AG09319 (cell line): ENCODE measurements at places on chromosomes 2 and 18.
A peak's percentile ranks its signal among the peaks of the same experiment; 100 is the strongest.

- no peak for DNase-seq
Measured at GRCh38 chr2:30709516-30709915, 97.7 kb downstream of the CAPN13 start.

- no peak for DNase-seq
Measured at GRCh38 chr2:156896294-156896693, 361.2 kb upstream of the GALNT5 start.

DNA sequence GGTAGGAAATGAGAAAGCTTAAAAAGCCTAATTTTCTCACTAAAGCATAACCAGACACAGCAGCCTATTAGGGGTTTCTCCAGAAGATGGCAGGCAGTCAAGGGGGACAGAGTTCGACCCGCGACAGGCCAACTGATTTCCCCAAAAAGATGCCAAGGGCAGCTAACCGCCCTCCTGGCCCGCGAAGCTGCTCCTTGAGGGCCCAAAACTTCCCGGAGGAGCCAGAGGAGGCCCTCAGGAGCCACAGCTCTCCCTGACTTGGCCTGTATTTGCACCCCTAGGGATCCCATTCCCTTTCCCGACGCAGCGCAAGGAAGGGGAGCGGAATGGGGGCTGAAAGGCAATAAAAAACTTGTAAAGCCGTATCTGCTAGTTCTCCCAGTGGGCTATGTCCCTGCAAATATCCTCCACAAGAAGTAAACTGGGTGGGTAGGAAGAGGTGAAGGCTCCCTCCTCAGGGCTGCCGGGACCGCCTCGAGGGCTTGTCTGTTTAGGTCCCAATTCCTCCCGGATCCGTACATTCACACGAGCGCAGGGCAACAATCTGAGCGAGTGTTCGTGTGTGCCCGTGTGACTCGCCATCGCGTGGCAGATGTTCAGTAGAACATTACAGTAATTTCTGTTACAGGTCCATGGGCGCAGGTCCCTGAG is 756 bp upstream of the NAGK start:
- no peak for DNase-seq

DNA sequence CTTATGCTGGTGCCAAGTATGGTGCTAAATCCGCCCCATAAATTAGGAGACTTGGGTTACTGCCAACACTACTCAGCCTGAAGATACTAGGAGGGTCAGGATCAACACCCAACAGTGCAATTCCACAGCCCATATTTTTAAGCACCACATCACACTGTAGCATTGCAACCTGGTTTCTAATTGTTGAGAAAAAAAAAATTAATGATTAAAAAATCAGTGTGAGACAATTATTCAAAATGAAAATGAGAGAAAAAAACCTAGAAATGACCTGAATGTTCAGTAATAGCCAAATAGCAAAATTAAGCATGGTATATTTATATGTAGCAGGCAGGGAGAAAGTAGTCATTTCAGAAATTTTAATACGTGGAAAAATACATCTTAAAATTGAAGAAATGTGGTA is 29.2 kb upstream of the HNRNPLL start:
- DNase-seq: no peak

DNA sequence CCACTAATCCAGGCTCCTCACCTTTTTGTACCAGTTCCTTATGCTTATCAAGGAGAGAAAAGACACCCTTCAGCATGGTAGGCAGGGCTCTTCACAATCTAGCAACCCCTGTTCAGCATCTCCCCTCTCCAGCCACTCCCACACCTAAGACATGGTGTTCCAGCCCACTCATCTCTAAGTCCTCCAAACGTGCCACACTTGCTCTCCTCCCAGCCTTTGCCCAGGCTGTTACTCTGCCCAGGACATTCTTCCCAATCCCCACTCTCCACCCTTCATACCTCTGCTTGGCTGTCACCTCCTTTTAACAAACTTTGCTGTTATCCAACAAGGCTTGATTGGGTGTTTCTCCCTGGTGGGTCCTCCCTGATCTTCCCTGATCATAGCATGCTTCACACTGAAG is 270.6 kb upstream of the CHAC2 start:
- no peak for DNase-seq

DNA sequence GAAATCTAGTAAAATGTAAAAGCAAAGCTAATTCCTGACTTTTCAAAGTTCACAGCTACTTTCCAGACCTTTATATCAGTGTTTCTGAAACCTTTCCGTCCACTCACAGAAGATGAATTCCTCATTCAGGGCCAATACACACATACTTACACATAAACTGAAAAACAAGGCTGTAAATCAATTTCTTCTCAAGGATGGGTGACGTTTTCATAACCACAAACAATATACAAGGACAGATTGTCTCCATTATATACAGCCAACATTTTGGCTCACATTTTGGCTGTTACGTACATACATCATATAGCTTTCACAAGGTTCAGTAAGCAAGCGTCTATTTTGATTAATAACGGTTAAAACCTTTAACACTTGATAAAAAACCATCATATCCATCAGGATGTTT is 1.4 kb downstream of the RPRD1A start:
- no peak for DNase-seq

GRCh38 chr2:216621292-216621691 is 11.9 kb upstream of the IGFBP2 start:
- DNase-seq: no peak

- DNase-seq: no peak
Measured at GRCh38 chr2:177501186-177501585, 108.6 kb downstream of the AGPS start.

DNA sequence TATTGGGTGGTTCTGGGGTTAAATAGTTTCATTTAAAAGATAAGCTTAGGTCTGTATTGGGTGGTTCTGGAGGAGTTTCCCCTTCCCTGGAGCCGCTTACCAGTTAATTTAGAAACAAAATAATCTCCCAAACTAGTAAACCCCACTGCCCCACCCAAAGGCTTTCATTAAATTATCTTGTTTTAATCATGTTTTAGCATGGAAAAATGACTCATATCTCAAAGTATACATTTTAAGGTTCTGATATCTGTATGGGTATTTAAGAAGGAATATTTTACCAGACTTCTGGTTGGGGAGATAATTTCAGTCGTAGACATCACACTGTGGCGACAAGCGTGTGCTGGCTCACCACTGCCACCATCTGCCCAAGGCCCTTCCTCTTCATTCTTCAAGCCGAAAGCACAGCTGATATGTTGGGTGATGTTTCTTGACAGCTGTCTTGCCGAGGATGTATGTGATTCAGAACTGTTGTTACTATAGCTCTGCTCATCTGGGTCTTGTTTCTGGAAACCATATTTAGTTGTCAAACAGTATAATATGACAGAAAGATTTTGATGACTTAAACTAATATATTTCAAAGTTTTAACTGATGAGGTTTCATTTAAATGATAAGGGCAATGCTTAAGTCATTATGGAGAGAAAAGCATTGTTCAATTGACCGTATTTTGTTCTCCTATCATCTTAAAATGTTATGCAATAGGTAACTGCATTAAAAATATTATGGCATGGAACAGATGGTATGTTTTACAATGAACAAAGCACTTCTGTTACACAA is 5.1 kb downstream of the FIGLA start:
- DNase-seq: no peak

- DNase-seq: no peak
Measured at GRCh38 chr2:65071499-65072180, 15.4 kb downstream of the CEP68 start.

DNA sequence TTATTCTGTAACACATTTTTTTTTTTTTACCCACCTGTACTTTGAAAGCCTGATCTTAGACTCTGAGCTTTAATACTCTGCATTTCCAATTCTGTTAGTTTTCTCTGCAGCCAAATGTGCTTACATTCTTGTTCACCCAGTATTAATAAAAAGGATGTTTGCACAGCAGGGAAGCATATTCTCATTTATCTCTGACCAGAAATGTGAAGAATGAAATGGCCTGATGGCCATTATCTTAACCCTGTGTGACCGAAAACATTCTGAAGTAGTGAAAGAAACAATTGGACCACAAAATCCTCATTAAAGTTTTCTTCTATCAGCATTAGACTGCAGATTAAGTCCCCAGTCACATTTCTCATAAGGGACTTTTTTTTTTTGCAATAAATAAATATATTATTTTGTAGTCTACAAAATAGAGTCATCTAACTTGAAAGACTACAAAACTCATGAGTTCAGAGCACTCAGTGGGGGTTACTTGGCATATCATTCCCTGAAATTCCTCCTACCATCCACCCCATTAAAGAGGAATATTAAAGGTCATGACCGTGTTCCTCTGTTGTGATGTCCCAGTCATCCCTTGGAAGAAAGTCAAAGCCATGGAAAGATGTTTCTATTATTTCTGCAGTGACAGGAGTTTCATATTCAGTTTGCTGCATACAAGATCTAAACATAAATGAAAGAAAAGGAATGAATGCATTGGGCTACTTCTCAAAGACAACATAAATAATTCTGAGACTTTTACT is 364.4 kb downstream of the RND3 start:
- DNase-seq: no peak

GRCh38 chr2:151556121-151556520 is 146.4 kb downstream of the RIF1 start:
- DNase-seq: no peak

DNA sequence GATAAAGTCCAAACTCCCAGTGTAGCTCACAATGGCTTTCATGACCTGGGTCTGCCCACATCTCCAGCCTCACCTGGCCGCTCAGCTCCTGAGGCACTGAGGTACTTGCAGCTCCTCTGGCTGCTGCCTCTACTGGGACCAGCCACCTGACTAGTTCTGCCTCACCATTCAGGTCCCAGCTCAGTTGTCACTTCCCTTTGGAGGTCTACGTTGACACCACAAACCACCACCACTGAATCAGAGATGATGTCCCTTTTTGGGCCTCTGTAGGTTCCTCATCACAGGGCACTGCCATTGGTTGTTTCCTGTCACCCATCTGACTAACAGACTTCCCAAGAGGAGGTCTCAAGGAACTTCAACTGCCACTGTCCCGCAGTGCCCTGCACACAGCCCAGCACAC is 21.2 kb downstream of the SPP2 start:
- DNase-seq: no peak

DNA sequence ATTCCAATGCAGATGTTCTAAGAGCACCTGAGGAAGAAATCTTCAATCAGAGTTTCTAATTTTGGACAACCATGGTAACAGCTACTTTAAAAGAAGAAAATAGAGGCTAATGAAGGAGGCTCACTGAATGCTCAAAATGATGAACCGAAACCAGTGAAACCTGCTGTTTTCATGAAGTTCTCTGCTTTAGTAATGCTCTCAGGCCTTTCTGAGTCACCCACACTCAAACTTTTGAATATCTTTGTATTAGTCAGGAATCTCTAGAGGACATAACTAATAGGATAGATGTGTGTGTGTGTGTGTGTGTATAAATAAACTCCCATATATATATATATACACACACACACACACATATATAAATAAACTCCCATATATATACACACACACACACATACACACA is 76.9 kb upstream of the RIT2 start:
- no peak for DNase-seq

DNA sequence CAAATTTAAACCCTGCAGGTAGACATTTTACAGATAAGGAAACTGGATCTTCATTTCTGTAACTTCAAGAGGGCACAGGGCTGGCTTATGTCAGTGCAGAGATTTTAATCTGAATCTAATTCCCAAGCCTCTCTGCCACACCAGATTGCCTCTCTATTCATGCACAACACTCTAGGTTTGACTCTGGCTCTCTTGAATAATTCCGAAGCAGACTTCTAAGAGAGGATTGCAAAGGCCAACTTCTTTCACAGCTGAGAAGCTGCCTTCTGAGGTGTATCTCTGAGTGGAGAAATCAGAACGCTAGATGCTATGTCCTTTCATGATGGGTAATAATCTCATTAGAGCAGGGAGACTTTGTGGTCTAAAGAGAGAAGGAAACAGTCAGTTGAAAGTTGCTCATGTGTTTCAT is 20.1 kb upstream of the MGAT5 start:
- no peak for DNase-seq

- no peak for DNase-seq
Measured at GRCh38 chr2:69272803-69273471, 114.1 kb downstream of the GFPT1 start.

GRCh38 chr2:5555636-5556035 is 136.5 kb upstream of the SOX11 start:
- no peak for DNase-seq

- no peak for DNase-seq
Measured at GRCh38 chr2:138779781-138780445, at the start of gene NXPH2. Gene NXPH2 (minus strand): TSS chr2:138780390. CDS start chr2:138780241, 149 bp downstream.

GRCh38 chr2:12320027-12320734 is 396.6 kb upstream of the TRIB2 start:
- peak; percentile 29 for DNase-seq

- DNase-seq: peak; percentile 63
Measured at GRCh38 chr2:26652361-26653041, 11.3 kb upstream of the CIB4 start.

DNA sequence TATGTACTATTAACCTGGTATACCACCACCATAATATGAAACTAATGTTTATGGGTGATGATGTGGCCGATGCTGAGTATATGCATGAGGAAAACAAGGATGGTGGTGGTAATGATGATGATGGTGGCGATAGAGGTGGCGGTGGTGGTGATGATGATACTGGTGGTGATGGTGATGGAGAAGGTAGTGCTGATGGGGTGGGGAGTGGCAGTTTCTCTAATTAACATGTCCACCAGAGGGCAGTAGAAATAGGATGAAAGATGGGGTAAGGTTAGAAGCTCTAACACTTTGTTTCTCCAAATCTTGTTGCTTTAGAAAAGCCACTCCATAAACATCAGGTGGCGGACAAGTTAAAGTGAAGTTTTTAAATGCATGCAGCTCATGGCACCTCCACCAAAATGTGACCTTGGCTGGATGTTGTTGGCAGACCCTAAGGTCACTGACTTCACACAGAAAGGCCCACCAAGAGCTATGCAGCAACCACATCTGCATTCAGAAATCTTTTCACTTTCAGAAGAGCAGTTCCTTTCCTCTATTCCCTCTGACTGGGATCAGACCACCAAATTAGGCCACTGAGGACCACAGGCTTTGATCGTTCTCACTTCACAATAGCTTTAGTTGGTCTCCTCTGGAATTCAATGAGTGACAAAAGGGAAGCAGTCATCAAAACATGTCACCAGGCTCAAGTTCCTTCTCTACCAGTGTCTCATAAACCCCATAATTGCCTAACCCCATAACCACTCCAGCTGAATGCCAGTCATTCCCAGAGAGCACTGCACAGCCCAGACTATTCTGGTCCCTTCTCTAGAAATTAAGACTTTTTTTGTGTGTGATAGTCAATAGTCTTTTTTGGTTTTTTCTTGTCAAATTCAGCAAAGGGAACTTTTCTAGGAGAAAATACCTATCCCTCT is 7.5 kb upstream of the BCL11A start:
- DNase-seq: no peak

GRCh38 chr18:75482880-75483279 is 55.4 kb upstream of the SMIM21 start:
- DNase-seq: no peak

GRCh38 chr18:58269931-58270330 is 225.9 kb downstream of the NEDD4L start:
- DNase-seq: no peak

- no peak for DNase-seq
Measured at GRCh38 chr2:109609352-109610024, 4.3 kb downstream of the SEPTIN10 start.

GRCh38 chr18:59386909-59387686 is 28.0 kb upstream of the LMAN1 start:
- no peak for DNase-seq
